ENCODE measurements at places on chromosomes 7 and 10.

GRCh38 chr10:84608126-84608525 lies 279.7 kb downstream of the CCSER2 start:
- no peak for DNase-seq

- no peak for DNase-seq
Measured at GRCh38 chr7:78095549-78095948, 297.0 kb downstream of the PHTF2 start.

DNA sequence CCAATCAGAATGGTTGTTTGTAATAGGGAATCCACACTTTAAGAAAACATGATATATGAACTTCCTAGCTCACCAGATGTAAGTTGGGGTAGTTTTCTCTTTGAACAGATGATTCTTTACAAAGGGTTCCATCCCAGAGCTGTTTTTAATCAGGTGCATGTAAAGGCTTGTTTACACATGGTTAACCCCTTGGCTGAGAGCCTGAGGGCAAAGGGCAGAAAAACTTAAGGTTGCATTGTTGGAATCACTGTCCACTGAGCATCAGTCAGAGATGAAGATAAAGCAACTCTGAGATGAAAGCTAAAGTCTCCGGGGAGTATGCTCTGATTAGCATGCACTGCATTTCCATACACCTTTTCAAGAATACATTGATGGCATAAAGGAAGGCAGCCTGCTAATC lies 518.2 kb downstream of the SORCS3 start:
- no peak for DNase-seq

DNA sequence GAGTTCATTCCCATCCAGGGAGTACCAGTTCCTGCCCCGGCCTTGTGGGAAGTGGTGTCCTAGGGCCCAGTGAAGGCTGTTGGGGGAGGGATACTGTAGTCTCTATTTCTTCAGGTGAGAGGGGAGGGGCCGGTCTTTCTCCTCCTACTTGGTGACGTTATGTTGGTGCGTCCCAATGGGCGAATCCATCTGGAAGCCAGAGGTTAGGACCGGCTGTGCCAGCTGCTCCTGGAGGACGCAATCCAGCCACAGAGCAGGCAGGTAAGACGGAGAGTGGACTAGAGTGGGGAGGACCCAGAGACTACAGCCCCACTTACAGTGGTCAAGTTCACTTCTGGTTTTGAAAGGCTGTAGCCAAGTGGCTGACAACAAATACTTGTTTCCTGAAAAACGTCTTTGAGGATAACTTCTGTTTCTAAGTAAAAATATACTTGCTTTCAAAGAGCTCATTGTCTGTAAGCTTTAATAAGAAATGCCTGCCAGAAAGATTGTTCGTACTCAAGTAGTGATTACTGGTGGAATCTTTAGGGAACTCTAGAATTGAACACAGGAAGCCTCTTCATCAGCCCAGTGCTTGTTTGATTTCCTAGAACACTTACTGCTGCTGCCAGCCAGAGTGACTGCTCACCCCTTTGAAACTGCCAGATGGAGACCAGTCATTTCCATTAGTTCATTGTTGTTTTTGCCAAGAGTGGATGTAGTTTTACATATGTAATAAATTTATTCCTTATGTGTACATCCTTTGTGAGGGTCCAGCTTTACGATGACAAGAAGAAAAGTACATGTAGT lies 25.4 kb downstream of the RBM33 start:
- no peak for DNase-seq

GRCh38 chr10:53123311-53123710 lies 350.7 kb upstream of the MBL2 start:
- DNase-seq: no peak

DNA sequence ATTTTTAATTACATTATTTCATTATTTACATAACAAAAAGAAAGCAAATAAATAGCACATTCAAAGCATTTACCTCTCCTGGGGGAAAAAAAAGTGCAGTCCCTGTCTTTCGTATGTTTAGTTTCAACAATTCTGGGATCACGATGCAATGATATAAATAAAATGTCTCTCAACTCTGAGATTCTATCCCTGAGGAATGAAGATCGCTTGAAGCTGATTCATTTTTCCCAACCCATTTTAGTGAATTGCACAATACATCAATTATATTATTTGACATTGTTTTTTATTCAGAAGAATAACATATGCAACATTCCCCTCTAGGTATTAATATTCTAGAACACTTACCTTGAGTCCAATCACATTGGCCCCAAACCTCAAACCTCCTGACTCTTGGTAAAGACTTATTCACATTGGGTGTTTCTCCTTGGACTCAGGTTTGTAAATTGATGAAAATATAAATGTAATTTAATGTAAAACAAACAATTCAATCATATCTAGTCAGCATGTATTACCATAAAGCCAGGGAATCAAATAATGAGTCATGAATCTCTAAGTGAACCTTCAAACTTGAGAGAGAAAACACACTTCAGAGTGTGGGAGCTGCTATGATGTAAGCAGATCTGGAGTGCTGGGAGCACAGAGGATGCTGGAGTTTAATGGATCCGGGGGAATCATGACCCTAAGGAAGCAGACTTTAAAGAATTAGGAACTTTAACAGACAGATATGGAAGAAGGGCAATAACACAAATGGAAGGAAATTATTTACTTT lies 5.3 kb upstream of the SCIN start:
- no peak for DNase-seq

DNA sequence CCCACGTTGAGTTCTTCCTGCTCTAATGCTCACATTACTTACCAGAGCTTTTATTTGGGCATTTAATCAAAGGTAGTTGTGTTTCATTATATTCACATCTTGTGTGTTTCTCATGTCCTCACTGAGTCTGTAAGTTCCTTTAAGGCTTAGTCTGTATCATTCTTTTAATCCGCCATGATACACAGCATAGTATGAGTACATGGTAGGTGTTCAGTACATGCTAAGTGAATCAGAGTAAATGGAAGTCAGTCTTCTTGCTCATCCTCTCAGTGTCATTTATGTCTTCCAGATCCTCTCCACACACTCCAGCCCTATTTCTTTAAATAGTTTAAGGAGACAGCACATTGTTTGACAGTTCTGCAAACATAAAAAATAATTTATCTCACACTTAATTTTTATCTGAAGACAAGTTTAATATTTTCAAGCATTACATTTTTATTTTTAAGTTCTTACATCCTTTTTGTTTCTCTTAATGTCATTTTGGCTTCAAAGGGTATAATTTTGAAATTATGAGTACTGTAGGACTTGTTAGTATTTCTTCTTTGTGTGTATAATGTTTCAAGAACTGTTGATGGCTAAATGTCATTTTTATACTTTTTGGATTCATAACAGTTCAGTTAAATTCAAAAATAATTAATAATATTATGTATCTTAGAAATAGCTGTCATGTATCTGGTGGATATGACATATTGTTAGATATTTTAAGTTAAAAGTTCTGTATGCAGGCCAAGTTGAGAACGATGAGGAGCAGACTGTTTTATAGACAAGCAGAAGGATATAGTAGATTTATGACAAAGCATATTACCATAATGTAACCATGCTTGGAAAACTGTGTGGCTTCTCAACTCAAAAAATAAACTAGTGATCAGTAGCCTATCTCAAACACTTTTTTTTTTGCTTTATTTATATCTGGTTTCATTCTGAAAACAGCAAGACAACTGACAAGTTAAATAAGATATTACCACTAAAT lies 342.7 kb downstream of the LRMDA start:
- DNase-seq: no peak

DNA sequence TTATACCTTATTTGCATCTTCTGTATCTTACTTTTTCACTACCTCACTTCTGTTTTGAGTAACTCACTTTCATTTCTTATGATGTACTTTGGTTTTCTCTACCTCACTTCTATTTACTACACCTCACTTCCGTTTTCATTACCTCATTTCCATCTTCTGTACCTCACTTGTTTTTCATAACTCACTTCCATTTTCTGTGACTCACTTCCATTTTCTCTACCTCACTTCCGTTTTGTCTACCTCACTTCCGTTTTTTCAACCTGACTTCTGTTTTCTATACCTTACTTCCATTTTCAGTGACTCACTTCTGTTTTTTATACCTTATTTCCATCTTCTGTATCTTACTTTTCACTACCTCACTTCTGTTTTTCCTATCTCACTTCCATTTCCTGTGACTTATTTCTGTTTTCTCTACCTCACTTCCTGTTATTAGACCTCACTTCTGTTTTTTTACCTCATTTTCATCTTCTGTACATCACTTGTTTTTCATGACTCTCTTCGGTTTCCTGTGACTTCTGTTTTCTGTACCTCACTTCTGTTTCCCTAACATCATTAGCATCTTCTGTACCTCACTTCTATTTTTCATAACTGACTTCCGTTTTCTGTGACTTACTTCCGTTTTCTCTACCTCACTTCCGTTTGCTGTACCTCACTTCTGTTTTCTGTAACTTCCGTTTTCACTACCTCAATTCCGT lies 493.1 kb upstream of the AKR1E2 start:
- DNase-seq: no peak

GRCh38 chr7:43727003-43727402 lies 2.3 kb downstream of the COA1 start:
- no peak for DNase-seq

- DNase-seq: no peak
Measured at GRCh38 chr7:24757353-24758275, at the start of gene GSDME. GSDME (minus strand) TSS chr7:24757464; CDS start chr7:24749774, 7,690 bp downstream.
